ENCODE measurements at places on chromosomes 12 and 14.

- DNase-seq = no peak
Observed at GRCh38 chr12:129615001-129615400, 288.8 kb downstream of the TMEM132D start.

DNA sequence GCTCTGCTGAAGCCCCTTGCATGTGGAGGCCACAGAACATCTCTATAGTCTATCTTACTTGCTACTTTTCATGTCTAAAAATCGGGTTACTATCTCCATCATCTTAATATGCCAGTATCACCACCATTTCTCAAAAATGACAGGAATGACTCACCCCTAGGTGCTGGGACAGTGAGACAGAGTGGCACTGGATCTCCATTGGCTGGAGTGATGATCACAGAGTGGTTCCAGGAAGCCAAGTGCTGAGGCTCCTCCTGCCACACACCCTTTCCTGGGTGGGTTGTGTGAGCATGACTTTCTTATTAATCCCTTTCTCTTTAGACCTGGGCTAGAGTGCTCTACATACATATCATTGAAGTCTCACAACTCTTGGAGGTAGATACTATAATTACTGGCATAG is 3.3 kb upstream of the ASCL1 start:
- no peak for DNase-seq

DNA sequence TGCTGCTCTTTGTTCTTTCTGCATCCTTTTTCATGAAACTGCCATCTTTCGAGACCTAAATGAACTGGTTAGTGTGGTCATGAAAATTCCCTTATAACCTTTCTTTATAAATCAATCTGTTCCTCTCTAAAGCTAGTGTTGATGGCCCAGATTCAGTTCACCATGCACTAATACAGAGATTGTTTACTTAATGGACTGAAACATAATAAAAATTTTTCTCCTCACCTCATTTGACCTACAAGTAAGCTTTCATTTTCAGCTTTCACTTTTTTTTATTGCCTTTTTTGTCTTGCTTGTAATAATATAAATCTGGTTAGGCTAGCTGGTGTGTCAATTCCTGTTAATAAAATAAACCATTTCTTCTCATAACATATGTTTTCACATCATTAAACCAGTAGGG is 183.8 kb downstream of the CCDC59 start:
- DNase-seq = no peak

GRCh38 chr12:76551482-76551888 is 8.1 kb downstream of the OSBPL8 start:
- DNase-seq = no peak

- no peak for DNase-seq
Observed at GRCh38 chr12:79546466-79547043, 144.2 kb downstream of the PAWR start.

DNA sequence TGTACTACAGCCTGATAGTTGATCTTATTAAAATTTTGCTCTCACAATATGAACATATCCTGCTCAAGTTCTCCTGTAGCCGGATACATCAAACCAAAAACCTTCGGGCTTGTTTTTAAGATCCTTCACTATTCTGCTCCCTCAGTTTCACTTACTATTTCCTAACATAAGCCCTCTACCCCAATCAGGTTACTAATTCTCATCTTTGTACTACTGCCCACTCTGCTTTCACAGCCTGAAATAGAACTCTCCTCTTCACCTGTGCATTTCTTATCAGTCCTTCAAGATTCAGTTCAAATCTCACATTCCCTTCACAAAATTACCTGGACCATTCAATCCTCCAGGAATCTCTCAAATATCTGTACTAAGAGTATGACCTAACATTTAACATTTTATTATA is 14.2 kb downstream of the PAWR start:
- no peak for DNase-seq

GRCh38 chr12:6791931-6792520 is 2.7 kb downstream of the CD4 start:
- DNase-seq = no peak

DNA sequence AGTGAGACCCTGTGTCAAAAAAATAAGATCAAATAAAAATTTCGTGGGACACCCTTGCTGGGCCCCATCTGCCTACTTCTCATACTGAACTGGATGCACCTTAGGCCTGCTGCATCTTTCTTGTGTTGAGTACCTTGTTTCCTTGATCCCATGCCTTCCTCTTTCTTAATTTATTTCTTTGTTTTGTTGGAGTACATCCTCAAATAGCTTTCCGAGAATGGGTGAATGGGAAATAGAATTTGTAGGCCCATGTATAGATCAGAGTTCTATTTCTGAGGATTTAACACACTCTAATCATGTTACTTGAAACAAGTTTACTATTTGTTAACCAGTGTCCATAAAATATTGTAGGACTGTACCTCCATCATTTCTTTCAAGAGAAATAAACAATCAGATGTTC is 23.6 kb downstream of the KCNMB4 start:
- no peak for DNase-seq

- DNase-seq = no peak
Observed at GRCh38 chr12:29754235-29755189, 29.2 kb downstream of the TMTC1 start.

- no peak for DNase-seq
Observed at GRCh38 chr12:28104903-28105864, 85.1 kb upstream of the CCDC91 start.

DNA sequence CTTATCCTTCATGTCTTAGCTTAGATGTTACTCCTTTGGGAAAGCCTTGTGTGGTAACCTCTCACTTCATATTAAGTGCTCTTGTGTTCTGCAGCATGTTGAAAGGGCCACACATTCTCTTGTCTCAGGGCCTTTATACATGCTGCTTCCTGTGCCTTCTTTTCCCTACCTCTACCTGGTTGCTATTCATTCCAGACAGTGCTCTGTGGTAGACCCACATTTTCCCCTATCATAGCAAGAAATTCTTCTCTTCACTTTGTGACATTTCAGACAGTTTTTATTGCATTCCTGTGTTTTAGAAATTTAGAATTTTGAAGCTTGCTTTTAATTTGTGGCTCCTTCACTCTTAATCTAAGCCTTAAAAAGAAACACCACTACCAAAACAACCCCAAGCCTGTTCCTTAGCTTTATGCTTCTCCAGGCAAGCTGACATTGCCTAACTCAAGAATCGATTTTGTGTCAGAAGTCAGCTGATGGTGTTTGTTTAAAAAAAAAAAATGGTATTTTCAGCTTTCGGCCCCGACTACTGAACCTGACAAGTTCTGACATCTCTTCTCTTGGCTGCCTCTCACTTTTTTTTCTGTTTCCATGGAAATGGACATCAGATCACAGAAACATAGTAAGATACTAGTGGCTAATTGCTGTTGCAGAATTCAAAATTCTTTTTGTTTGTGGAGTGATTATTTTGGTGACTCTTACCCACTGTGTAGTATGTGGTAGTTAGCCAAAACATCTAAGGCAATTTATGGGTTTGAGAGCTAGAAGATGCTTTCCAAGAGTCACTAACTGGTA is 156.3 kb downstream of the NUBPL start:
- DNase-seq = no peak

DNA sequence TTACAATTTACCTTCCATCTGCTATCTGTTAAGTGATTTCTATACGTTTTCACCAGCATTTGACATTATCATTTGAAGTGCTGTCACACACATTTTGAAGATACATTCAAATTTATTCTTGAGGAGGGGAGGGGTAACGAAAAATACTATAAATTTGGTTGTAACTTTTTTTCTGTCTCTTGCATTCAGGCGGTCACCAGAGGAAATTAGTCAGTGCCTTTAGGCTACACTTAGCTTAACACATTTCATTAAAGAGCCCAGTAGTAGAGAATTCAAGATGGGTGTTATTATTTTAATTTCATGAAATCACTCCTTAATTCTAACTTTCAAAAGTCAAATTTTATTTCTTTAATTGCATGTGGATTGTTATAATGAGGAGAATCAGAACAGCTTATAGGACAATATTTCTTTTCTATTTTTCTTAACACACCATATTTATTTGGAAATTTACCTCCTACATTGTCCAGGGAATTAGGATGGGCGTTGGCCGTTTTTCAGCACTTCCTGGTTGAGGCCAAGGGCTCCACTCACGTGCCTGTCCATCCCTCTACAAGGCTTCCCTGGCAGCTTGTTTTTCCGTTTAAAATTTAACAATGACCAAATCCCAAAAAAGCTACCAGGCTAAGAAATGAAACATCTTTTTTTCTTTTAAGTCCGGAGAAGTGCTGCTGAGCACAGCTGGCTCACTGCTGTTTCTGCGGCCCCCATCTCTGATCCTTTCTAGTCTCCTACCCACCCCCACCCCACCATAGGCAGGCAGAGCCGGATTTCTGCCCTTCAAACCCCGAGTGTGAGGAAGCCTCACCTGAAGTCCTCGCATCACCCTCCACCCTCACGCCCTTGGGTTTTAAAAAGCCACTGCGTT is 1.1 kb upstream of the FAR2 start:
- DNase-seq = peak; percentile 44

- no peak for DNase-seq
Observed at GRCh38 chr14:68939893-68940613, 39.0 kb downstream of the ACTN1 start.

DNA sequence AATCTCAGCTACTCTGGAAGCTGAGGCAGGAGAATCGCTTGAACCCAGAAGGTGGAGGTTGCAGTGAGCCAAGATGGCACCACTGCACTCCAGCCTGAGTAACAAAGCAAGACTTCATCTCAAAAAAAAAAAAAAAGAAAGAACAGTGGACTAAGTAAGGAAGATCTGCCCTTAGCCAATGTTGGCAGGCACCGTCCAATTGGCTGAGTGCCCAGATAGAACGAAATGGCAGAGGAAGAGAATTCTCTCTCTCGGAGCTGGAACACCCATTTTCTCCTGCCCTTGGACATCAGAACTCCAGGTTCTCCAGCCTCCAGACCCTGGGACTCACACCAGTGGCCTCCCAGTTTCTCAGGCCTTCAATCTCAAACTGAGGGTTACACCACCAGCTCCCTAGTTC is 49.9 kb downstream of the ESR2 start:
- no peak for DNase-seq

- DNase-seq = no peak
Observed at GRCh38 chr12:50166799-50167048, 445 bp downstream of the CERS5 start.

GRCh38 chr14:71372411-71372838 is 465.2 kb downstream of the PCNX1 start:
- DNase-seq = no peak

DNA sequence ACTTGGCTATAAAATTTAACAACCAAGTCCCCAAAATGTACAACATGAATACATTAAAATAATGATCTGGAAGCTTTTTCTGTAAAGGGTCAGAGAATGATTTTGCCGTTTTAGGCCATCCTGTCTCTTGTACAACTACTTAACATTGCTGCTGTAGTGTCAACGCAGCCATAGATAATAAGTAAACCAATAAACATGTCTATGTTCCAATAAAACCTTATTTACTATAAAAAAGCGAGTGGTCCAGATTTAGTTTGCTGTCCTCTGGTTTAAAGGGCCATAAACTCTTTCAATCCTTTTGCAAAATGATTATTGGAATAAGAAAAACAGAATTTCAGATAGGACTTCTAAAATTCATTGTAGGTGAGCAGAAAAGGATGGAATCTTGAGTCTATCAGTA is 29.2 kb downstream of the SBNO1 start:
- DNase-seq = no peak

GRCh38 chr14:100524233-100524932 is 62.8 kb downstream of the BEGAIN start:
- no peak for DNase-seq

DNA sequence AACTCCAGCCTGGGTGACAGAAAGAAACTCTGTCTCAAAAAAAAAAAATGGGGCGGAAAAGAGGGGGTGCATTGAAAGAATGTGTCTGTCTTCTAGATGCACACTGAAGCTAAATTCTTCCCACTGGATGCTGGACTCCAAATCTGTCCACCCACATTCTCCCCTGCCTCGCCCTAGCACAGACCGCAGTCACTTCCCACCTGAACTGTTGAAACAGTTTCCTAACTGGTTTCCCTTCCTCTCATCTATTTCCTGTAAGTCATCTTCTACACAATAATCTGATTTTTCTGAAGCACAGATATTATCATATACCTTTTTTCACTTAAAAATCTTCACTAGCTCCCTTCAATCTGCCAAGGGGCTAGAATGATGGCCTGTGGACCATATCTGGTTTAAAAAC is 1.5 kb upstream of the HCAR1 start:
- no peak for DNase-seq

DNA sequence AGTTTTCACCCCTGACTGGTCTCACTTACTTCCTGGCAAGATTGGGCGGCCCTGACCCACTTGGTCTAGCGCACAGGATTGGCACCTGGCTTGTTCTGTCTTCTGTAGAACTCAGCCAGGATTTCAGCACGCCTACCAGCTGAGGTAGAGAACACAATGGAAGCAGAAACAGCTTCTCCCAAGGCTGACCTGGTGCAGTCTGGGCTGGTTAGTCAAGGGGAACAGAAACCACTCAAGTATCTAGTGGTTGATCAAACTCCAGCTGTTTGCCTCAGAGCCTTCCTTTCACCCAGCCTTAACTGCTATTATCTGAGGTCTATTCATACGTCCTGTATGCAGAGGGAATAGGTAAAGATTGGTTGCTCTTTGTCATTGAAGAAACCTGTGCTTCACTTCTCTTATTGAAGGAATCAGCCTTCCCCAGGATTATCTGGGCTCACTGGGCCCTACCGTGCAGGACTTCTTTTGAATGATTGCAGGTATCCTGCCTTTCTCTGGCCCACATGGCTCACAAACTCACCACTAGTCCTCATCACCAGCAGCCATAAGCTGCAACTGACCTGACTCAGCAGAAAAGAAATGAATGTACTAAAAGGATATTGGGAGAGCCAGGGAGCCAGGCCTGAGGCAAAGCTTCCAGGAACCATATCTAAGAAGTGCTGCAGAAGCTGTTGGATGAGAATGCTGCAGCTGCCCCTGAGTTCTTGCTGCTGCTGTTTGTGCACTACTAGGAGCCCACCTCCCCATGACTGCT is 2.5 kb upstream of the PLEKHD1 start:
- DNase-seq = no peak
